ENCODE measurements at places on chromosomes 13 and 19.

GRCh38 chr13:32199168-32199567 is 116.0 kb downstream of the ZAR1L start:
- no peak for DNase-seq

GRCh38 chr19:2337329-2337707 is 8.8 kb downstream of the SPPL2B start:
- DNase-seq, result no peak

DNA sequence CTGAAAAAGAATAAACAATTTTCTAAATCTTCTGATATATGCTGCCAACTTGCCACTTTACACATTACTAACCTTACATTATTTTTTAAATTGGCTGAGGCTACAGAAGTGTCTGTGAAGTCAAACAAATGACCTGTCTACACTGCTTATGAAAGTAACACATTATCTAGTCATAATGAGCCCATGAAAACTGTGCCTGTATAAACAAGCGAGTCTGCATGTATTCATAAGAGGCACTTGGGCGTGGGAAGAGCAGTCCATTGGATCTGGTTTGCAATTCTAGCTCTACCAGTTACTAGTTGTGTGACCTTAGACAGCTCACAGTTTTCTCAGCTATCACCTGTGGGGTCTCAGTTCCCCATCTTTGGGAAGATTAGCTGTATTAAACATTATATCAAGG is 3.1 kb downstream of the VPS36 start:
- DNase-seq, result no peak

GRCh38 chr19:42120276-42120980 is 11.8 kb downstream of the POU2F2 start:
- no peak for DNase-seq

DNA sequence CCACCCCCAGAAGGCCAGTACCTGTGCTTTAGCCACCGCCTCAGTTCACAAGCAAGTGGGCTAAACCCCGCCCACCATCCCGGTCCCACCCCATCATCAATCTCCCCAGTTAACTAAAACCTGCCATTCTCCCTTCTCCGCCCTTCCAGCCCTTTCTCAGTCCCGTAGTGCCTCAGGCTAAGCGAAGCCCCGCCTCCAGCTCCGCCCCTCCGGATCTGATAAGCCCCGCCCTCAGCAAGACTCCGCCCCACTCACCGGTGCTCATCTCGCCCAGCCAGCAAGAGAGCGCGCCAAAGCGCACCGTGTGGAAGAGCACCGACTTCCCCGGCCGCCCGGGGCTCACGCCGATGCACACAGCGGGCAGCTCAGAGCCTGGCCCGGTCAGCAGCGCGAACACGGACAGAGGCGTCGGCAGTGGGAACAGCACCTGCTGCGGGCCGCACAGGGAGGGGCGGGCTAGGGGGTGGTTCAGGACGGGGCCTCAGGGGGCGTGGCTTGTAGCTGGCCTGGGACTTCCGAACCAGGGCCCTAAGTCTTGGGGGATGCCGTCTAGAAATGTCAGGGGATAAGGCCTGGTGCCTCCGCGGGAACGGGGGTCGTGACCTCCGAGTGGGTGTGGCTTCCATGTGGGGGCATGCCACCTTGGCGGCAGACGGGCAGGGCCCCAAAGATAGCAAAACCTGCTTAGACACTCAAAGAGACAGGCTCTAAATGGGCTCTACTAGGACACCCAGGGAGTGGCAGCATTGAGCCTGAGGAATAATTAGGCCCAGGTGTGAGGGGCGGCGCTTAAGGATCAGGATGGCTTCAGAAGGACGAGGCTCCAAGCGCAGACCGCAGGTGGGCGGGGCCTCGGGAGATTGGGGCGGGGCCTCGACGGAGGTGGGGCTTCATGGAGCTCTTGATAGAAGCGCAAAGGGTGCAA is 21.4 kb downstream of the MAP4K1 start:
- DNase-seq, result no peak
